ENCODE measurements at places on chromosomes 6 and 20. TPM values are rescaled to one million over a fixed set of nuclear protein-coding genes. Genes with fewer than 3 reads are reported as not detected.

Gene SAPCD1
- polyA plus RNA-seq, result 5.6 TPM

Gene CSNK2A1
- polyA plus RNA-seq, result 150 TPM

Gene SLC2A10
- 15.2 TPM for polyA plus RNA-seq

Gene ZSCAN9
- 24.2 TPM for polyA plus RNA-seq

Gene SLC17A2
- polyA plus RNA-seq, result 0.43 TPM

Gene CD24
- polyA plus RNA-seq, result 1,043 TPM

Gene NKAIN2
- polyA plus RNA-seq, result 14.1 TPM

Gene TMEM170B
- polyA plus RNA-seq, result 9.5 TPM

Gene ACSS2
- 41.7 TPM for polyA plus RNA-seq

Gene PAX1
- not detected for polyA plus RNA-seq

Gene GATA5
- polyA plus RNA-seq, result 8.2 TPM

Gene THBS2
- polyA plus RNA-seq, result 10.3 TPM

Gene TFAP2D
- polyA plus RNA-seq, result not detected

Gene TM9SF4
- polyA plus RNA-seq, result 73.9 TPM

Gene MTO1
- polyA plus RNA-seq, result 31.1 TPM

Gene RFX6
- not detected for polyA plus RNA-seq

Gene SLC22A16
- polyA plus RNA-seq, result 0.61 TPM

Gene BANF2
- polyA plus RNA-seq, result not detected

Gene FAM217A
- polyA plus RNA-seq, result 4.7 TPM

Gene POM121L2
- not detected for polyA plus RNA-seq

Gene CYP39A1
- 7.5 TPM for polyA plus RNA-seq

Gene ANKRD60
- polyA plus RNA-seq, result not detected

Gene GMPR
- 10.8 TPM for polyA plus RNA-seq

Gene TINAG
- polyA plus RNA-seq, result 29.8 TPM

Gene MAP7
- polyA plus RNA-seq, result 33.9 TPM

Gene ZBP1
- polyA plus RNA-seq, result not detected

Gene WFDC10A
- polyA plus RNA-seq, result not detected

Gene SPATA25
- 8.2 TPM for polyA plus RNA-seq

Gene AVP
- 0.47 TPM for polyA plus RNA-seq

Gene C6orf163
- 2.4 TPM for polyA plus RNA-seq

Gene EPPIN
- 0.36 TPM for polyA plus RNA-seq

Gene TSHZ2
- polyA plus RNA-seq, result 13.7 TPM

Gene MOXD1
- polyA plus RNA-seq, result 182 TPM

Gene OR12D3
- polyA plus RNA-seq, result not detected

All from renal pelvis (tissue), 12 donors.